ENCODE measurements at places on chromosomes 7 and 10. TPM values are rescaled to one million over a fixed set of nuclear protein-coding genes. Genes with fewer than 3 reads are reported as not detected.

KAZALD1 gene
- total RNA-seq = not detected

OR2A1 gene
- total RNA-seq = 0.06 TPM

IKZF1 gene
- 410 TPM for total RNA-seq

GPR85 gene
- not detected for total RNA-seq

DNA sequence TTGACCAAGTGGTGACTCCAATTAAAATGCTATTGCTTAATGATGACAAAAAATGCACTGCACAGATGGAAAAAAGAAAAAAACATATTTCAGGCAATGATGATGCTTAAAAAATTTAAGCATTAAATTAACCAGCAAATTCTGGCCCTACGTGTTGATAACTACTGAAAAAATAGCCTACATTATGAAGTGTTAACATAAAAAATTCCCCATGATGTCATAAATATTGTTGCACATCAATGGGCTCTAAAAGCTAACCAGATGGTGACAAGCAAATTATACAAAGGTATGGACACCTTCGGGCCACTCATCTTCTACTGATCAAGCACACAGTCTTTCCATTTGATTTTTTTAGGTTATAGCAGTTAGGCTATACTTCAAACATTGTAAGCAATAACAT is 267.4 kb downstream of the PARD3 start:
- no peak for DNase-seq

- DNase-seq = no peak
These were observed 734 bp downstream of the ABCB4 start for GRCh38 chr7:87474533-87475358.

All from activated naive CD8-positive, alpha-beta T cell treated with anti-CD3 and anti-CD28 coated beads, Interleukin-2, amount 10 ng/mL, durations not matched to agents 7 days and 5 days (primary cell).